Thoracic aorta (tissue), 2 donors: ENCODE measurements at places on chromosomes 11 and 22.
A peak's percentile ranks its signal among the peaks of the same experiment; 100 is the strongest.

- H3K27me3 ChIP-seq, result no peaks in the 10 kb centered on the region
- H3K27ac ChIP-seq, result no peak overlapping the region
- H3K4me3 ChIP-seq, result no peak overlapping the region
- no peaks in the 10 kb centered on the region for H3K4me1 ChIP-seq
Observed at GRCh38 chr11:132453406-132453805, 1078.9 kb downstream of the OPCML start.

DNA sequence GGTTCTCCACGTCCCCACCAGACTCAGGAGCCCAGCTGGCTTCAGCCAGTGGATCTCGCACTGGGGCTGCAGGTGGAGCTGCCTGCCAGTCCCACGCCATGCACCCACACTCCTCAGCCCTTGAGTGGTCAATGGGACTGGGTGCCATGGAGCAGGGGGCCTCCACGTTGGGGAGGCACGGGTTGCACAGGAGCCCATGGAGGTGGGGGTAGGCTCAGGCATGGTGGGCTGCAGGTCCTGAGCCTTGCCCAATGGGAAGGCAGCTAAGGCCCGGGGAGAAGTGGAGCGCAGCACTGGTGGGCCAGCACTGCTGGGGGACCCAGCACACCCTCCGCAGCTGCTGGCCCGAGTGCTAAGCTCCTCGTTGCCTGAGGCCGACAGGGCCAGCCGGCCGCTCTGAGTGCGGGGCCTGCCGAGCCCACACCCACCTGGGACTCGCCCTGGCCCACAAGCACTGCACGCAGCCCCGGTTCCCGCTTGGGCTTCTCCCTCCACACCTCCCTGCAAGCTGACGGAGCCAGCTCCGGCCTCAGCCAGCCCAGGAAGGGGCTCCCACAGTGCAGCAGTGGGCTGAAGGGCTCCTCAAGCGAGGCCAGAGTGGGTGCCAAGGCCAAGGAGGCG, 258.5 kb upstream of the PDGFD start:
- H3K27ac ChIP-seq, result no peak overlapping the region
- DNase-seq, result no peak
- no peaks in the 10 kb centered on the region for H3K4me1 ChIP-seq
- no peak overlapping the region for H3K4me3 ChIP-seq

- H3K27me3 ChIP-seq, result no peaks in the 10 kb centered on the region
- no peak overlapping the region for H3K4me3 ChIP-seq
- no peaks in the 10 kb centered on the region for H3K36me3 ChIP-seq
- H3K4me1 ChIP-seq, result no peaks in the 10 kb centered on the region
Observed at GRCh38 chr11:119472856-119473222, 49.9 kb upstream of the THY1 start.

- no peak for DNase-seq
- no peaks in the 10 kb centered on the region for H3K36me3 ChIP-seq
- no peak overlapping the region for H3K27ac ChIP-seq
- no peaks in the 10 kb centered on the region for H3K4me1 ChIP-seq
Observed at GRCh38 chr22:36443198-36443770, 38.2 kb downstream of the TXN2 start.

GRCh38 chr11:102926517-102926916, 29.0 kb downstream of the MMP13 start:
- no peak for DNase-seq
- H3K4me3 ChIP-seq, result no peak overlapping the region
- H3K27ac ChIP-seq, result no peak overlapping the region
- no peaks in the 10 kb centered on the region for H3K27me3 ChIP-seq
- H3K4me1 ChIP-seq, result peaks cover 3% of the 10 kb centered on the region

GRCh38 chr11:121936370-121936769, 179.6 kb downstream of the BLID start:
- no peak overlapping the region for H3K4me3 ChIP-seq
- no peaks in the 10 kb centered on the region for H3K27me3 ChIP-seq
- H3K27ac ChIP-seq, result no peak overlapping the region
- H3K4me1 ChIP-seq, result peaks cover 10% of the 10 kb centered on the region
- H3K36me3 ChIP-seq, result no peaks in the 10 kb centered on the region

DNA sequence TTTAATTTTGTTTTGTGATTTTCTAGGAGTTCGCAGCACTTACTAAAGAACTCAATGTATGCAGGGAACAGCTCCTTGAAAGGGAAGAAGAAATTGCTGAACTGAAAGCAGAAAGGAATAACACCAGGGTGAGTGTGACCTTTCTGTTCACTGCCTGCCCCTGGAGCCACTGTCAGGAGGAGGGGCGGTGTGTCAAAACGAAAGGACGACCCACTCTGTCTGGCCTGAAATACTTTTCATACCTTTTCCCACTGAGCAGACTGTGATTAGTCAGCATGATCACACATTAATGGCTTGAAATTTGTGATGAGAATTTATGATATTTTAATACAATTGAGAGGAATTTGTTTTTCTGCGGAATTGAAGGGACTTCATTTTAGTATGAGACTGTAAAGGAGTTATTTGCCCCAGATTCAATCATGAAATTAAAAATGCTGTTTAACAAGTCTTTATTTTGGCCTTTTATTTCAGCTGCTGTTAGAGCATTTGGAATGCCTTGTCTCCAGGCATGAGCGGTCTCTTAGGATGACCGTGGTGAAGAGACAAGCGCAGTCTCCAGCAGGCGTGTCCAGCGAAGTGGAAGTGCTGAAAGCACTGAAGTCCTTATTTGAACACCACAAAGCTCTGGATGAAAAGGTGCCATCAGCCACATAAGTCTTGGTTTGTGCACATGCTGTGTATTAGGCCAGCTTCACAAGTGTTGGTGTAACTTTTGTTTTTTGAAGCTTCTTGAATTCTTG, 54.1 kb downstream of the PPFIA1 start:
- no peak overlapping the region for H3K27ac ChIP-seq
- peaks cover 10% of the 10 kb centered on the region for H3K4me1 ChIP-seq
- peaks cover 7% of the 10 kb centered on the region for H3K36me3 ChIP-seq
- no peak for DNase-seq
- no peaks in the 10 kb centered on the region for H3K27me3 ChIP-seq

- no peak overlapping the region for H3K27ac ChIP-seq
- no peaks in the 10 kb centered on the region for H3K27me3 ChIP-seq
- no peak overlapping the region for H3K4me3 ChIP-seq
- H3K4me1 ChIP-seq, result no peaks in the 10 kb centered on the region
- no peak for DNase-seq
- H3K36me3 ChIP-seq, result no peaks in the 10 kb centered on the region
Observed at GRCh38 chr11:13073119-13073981, 64.2 kb downstream of the RASSF10 start.

DNA sequence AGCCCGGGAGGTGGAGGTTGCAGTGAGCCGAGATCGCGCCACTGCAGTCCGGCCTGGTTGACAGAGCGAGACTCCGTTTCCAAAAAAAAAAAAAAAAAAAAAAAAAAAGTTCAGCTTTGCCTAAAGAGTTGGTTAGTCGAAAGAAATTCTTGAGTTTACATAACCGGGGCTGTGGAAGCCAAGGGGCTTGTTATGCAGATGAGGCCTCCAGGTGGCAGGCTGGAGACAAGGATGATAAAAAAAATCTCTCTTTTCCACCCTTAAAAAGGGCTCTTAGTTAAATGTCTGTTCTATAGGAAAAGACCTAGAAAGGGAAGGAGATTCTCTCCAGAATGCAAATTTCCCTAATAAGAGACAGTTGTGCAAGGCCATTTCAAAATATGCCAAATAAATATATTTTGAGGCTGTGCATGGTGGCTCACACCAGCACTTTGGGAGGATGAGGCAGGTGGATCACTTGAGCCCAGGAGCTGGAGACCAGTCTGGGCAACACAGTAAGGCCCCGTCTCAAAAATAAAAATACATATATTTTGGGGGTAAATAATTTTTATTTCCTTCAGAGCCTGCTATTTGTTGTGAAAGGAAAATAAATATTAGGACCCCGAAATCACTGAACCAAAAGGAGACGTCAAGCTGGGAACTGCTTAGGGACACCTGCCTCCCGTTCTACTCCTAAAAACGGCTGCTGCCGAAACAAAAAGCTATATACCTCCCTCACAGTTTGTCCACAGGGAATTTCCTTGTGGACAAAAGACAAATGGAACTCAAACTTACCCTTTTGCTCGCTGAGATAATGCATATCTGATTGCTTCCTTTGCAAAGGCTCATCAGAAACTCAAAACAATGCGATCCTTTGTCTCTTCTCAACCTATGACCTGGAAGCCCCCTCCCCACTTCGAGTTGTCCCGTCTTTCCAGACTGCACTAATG, 2.4 kb upstream of the IFITM2 start:
- H3K27ac ChIP-seq, result no peak overlapping the region
- no peak overlapping the region for H3K4me3 ChIP-seq
- H3K36me3 ChIP-seq, result no peaks in the 10 kb centered on the region
- H3K27me3 ChIP-seq, result no peaks in the 10 kb centered on the region
- no peak for DNase-seq

DNA sequence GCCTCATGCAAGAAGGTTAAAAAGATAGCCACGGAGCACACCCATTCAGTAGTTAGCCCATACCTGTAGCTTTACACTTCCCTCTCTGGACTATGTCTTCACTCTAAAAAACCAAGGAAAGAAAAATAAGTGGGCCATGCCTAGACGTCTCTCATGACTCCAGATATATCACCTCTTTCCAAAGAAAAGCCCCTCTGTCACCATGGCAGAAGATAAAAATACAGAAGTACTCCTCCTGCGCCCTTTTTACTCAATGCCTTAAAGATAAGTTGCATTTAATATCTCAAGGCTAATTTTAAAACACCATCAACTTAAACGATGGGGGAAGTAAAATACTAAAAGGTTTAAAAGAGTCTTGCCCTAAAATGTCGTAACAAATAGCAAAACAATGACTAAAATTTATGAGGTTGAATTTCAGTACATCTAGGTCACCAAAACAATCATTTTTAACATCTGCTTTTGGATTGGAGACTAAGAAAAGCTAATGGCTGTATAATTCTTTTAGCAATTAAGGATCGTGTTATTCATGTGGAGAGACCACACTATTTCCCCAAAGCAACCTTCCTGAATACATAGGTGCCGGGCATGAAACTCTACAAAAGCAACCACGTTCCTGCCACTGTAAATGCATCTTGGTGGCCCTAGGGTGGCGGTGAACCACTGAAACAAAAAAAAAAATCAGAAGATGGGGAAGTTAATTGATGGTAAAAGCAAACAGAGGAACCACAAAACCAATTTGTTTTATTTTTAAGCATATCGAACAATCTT, 46.0 kb downstream of the CELF1 start:
- H3K4me1 ChIP-seq, result peaks cover 38% of the 10 kb centered on the region
- DNase-seq, result no peak
- peak overlapping the region; percentile 22 for H3K27ac ChIP-seq
- H3K27me3 ChIP-seq, result no peaks in the 10 kb centered on the region
- no peaks in the 10 kb centered on the region for H3K36me3 ChIP-seq

GRCh38 chr11:114606003-114606801, 10.6 kb upstream of the NXPE4 start:
- no peak overlapping the region for H3K27ac ChIP-seq
- H3K36me3 ChIP-seq, result no peaks in the 10 kb centered on the region
- H3K4me3 ChIP-seq, result no peak overlapping the region
- no peaks in the 10 kb centered on the region for H3K4me1 ChIP-seq
- no peak for DNase-seq

DNA sequence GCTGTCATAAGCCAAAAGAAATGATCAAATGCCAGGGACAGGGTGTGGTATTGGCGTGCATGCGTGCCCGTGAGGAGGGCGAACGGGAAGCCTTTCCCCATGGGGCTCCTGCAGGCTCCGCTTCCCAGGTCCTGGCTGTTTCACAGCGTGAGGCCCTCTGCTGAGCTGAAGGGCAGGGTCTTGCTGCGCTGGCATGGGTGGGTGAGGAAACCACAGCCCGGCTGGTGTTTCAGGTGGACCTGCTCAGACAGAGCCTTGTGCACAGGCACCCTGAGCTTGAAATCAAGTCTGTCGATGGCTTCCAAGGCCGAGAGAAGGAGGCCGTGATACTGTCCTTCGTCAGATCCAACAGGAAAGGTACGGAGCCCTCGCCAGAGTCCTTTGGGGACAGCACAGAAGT, 31.4 kb downstream of the IGHMBP2 start:
- H3K4me1 ChIP-seq, result no peaks in the 10 kb centered on the region
- DNase-seq, result no peak
- no peak overlapping the region for H3K27ac ChIP-seq
- H3K27me3 ChIP-seq, result no peaks in the 10 kb centered on the region
- peaks cover 50% of the 10 kb centered on the region for H3K36me3 ChIP-seq

- H3K4me3 ChIP-seq, result no peak overlapping the region
- H3K27ac ChIP-seq, result no peak overlapping the region
- no peaks in the 10 kb centered on the region for H3K4me1 ChIP-seq
- H3K27me3 ChIP-seq, result no peaks in the 10 kb centered on the region
- no peak for DNase-seq
Observed at GRCh38 chr11:19080579-19080993, 20.1 kb upstream of the MRGPRX2 start.

- H3K4me3 ChIP-seq, result no peak overlapping the region
- no peaks in the 10 kb centered on the region for H3K27me3 ChIP-seq
- H3K4me1 ChIP-seq, result no peaks in the 10 kb centered on the region
Observed at GRCh38 chr22:28009272-28009827, 90.3 kb upstream of the PITPNB start.

DNA sequence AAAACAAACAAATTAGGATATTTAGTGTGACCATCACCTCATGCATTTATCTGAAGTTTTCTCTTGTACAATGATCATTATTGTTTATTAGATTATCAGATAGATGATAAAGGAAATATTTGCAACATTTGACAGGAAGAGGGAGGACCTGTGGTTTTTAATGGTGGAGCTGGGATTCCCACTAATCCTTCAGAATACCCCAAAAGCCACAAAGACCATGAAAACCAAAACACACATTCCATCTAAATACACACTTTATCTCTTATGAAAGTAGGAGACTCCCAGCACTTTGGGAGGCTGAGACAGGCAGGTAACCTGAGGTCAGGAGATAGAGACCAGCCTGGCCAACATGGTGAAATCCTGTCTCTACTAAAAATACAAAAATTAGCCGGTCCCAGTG, 7.6 kb upstream of the NDUFV1 start:
- peaks cover 8% of the 10 kb centered on the region for H3K4me1 ChIP-seq
- H3K27me3 ChIP-seq, result no peaks in the 10 kb centered on the region
- no peaks in the 10 kb centered on the region for H3K36me3 ChIP-seq
- H3K4me3 ChIP-seq, result no peak overlapping the region
- H3K27ac ChIP-seq, result no peak overlapping the region

DNA sequence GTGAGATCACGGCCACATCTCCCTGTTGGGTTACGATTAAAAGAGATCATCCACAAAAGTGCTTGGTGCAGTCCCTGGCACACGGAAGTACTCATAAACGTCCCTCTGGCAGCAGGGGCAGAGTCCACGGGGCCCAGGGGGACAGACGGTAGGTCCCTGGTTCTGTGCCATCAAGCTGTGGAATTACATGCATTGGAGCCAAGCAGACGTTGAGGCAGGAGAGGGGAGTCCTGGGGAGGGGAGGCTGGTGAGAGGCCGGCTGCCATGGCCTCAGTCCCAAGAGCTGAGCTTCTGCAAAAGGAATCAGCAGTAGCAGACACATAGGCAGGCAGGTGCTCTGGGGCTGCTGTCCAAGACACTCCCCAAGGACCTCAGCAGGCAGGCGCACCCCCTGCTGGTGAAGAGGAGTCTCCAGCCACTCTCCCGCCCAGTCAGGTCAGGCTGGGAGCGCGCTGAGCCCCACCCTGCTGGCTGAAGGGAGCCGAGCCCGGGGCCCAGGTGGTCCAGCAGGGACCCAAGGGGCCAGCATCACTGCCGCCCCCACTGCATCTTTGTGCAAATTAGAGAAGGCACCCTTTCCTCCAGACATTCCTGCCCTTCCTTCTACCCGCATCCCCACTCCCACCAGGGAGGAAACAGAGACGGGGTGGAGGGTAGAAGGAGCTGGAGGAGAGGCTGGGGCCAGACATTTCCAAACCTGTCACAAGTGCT, 7.6 kb upstream of the KCTD17 start:
- H3K27me3 ChIP-seq, result no peaks in the 10 kb centered on the region
- no peak overlapping the region for H3K27ac ChIP-seq
- H3K4me3 ChIP-seq, result no peak overlapping the region
- DNase-seq, result no peak
- H3K36me3 ChIP-seq, result no peaks in the 10 kb centered on the region
- H3K4me1 ChIP-seq, result no peaks in the 10 kb centered on the region
